ENCODE measurements at places on chromosomes 6 and 20.

GRCh38 chr6:153084393-153084792, 46.7 kb downstream of the RGS17 start:
- H3K27me3 ChIP-seq: no peaks in the 10 kb centered on the region
- no peak overlapping the region for H3K4me3 ChIP-seq
- DNase-seq: no peak
- no peaks in the 10 kb centered on the region for H3K36me3 ChIP-seq

DNA sequence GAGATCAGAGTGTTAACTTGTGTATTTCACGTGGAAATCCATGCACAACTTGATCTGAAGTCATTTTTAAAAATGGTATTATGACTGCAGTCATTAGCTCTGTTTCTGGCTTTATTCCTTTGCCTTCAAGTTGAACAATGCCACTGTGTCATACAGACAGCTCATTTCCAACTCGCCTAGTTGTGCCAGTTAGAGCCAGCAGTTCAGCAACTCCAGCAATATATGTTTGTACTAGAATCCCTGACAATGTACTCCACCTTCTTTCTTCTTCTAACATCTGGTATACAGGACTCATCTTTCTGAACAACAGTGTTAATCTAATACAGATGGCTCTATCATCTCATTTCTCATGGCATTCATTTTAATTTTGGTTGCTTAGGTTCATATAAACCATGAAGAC, 418.3 kb upstream of the POU3F2 start:
- H3K27ac ChIP-seq: no peak overlapping the region
- no peaks in the 10 kb centered on the region for H3K27me3 ChIP-seq
- H3K4me3 ChIP-seq: no peak overlapping the region
- H3K36me3 ChIP-seq: no peaks in the 10 kb centered on the region
- no peak for DNase-seq
- no peaks in the 10 kb centered on the region for H3K4me1 ChIP-seq

DNA sequence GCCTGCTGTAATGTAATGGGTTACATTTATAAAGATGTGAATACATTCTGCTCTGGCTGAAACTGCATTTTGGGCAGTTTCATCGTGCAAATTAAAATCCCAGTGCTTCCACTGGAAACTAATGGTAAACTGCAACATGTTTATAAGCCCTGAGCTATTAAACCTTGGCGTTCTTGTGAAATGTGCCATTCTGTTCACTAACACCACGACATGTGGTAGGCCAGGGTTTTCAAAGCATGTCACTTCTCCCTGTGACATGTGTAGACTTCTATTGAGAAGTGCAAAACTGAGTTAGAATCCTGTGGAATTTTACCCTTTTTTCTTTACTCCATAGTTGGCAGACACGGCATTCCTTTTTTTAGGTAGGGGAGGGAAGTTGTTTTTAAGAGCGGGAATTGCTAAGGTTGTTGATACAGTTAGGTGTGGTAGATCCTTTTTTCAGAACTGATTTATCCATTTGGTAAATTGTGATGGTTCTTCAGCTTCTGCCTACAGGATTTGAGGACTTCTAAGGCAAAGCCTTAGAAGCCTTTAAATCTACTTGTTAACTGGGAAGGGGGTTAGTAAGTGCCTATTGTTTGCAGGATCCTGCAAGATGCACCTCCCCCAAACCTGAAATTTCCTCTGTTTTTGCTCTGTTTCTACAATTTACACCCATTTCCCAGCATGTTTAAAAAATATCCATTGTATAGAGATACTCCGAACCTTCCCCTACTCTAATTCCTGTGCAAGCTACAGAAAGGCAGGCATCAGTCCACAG, 4.2 kb downstream of the SASH1 start:
- peak overlapping the region; percentile 37 for H3K27ac ChIP-seq
- no peak for DNase-seq
- no peaks in the 10 kb centered on the region for H3K36me3 ChIP-seq
- H3K27me3 ChIP-seq: no peaks in the 10 kb centered on the region

GRCh38 chr6:69063401-69063800, 428.3 kb downstream of the ADGRB3 start:
- DNase-seq: no peak
- no peak overlapping the region for H3K27ac ChIP-seq
- no peaks in the 10 kb centered on the region for H3K27me3 ChIP-seq
- no peak overlapping the region for H3K4me3 ChIP-seq
- no peaks in the 10 kb centered on the region for H3K4me1 ChIP-seq
- H3K36me3 ChIP-seq: no peaks in the 10 kb centered on the region

DNA sequence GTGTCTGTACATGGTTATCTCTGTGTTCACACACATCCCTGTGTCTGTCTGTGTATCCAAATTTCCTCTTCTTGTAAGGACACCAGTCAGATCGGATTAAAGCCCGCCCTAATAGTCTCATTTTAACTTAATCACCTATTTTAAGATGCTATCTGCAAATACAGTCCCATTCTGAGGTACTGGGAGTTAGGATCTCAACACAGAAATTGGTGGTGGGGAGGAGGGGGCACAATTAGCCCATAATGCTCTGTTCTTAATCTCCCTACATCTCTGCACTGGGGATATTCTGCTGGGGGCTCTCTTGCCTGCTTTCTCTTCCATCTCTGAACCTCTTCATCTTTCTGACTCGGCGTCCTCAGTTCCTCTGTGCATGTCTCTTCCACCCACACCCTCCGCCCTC, 320.7 kb downstream of the CDC5L start:
- H3K4me1 ChIP-seq: no peaks in the 10 kb centered on the region
- no peaks in the 10 kb centered on the region for H3K36me3 ChIP-seq
- no peaks in the 10 kb centered on the region for H3K27me3 ChIP-seq
- H3K4me3 ChIP-seq: no peak overlapping the region
- H3K27ac ChIP-seq: no peak overlapping the region
